ENCODE measurements at places on chromosomes 4 and X.

DNA sequence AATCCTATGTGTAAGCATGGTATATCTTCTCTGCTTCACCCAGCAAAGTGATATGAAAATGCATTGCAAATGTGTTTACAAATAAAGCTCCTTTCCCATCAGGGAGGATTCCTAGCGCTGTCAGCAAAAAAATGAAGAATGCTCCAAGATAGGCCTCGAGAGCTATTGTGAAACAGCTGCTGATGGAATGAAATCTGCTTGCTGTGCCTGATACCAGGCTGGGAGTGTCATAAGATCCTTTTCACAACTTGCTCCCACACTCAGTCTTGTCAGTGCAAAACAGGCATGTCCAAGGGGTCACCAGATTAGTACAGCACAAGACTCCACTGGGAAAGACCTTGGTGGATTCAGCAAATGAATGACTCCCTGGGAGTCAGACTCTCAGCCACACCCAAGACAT is 34.1 kb downstream of the HNRNPH2 start:
- ATAC-seq: no peak

DNA sequence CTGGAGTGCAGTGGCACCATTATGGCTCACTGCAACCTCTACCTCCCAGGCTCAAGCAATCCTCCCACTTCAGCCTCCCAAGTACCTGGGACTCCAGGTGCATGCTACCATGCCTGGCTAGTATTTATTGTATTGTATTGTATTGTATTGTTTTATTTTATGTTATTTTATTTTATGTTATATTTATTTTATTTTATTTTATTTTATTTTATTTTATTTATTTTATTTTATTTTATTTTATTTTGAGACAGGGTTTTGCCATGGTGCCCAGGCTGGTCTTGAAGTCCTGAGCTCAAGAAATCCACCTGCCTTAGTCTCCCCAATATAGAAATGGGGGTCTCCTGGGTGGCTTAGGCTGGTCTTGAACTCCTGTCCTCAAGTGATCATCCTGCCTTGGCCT is 42.6 kb downstream of the ELF2 start:
- ATAC-seq: no peak

GRCh38 chrX:83845397-83845796 is 15.5 kb upstream of the CYLC1 start:
- ATAC-seq: no peak

GRCh38 chrX:96453139-96453538 is 231.5 kb upstream of the DIAPH2 start:
- peak; percentile 47 for ATAC-seq

- ATAC-seq: no peak
These were observed 168.4 kb downstream of the KCNIP4 start for GRCh38 chr4:21780148-21780547.

DNA sequence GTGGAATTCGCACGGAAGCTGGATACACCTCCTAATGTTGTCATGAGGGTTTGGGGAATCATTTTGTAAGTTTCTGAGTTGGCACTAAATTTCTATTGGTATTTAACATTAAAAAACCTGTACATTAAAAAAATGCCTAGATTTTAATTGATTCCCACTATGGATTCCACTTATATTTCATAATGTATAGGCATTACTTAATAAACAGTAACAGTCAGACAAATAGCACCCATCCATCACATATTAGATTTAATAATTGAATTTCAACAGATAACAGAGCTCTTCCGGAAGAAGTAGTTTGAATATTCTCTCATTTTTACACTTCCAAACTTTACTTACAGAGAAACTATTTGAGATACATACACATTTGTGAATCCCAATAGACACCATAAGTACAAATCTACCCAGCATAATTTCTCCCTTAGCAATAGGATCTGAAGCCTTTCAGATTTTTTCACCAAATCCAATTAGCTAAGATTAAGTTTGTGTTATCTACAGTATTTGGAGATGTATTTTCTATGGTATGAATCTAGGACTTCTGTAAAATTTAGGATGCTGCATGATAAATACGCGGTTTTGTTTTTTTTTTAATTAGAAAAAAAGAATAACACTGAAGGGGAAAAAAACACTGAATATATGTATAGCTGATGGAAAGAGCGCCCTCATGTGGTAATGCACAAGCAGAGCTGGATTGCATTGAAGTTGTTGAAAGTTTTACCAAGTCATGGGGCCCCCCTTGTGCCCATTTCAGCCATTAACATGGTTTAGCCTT is 12.2 kb upstream of the ODAM start:
- ATAC-seq: no peak

DNA sequence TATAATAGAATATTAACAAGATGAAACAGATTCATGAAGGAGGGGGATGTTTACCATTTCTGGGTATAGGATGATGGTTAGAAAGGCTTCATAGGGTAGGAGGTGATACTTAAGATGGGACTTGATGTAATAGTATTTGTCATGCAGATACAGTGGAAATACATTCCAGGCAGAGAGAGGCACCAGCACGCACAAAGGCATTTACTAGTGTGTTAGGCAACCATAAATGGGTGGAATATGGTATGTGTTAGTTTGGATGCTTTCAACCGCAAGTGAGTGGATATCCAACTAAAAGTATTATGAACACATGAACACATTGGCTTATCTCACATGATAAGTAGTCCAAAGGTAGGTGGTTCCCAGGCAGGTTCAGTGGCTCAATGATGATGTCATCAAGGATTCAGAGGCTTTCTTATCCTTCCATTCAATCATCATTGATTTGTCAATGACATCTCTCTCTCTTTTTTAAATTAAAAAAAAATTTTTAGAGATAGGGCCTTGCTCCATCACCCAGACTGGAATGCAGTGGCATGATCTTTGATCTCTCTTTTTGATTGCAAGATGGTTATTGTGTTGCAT is 12.7 kb upstream of the STARD8 start:
- ATAC-seq: no peak

DNA sequence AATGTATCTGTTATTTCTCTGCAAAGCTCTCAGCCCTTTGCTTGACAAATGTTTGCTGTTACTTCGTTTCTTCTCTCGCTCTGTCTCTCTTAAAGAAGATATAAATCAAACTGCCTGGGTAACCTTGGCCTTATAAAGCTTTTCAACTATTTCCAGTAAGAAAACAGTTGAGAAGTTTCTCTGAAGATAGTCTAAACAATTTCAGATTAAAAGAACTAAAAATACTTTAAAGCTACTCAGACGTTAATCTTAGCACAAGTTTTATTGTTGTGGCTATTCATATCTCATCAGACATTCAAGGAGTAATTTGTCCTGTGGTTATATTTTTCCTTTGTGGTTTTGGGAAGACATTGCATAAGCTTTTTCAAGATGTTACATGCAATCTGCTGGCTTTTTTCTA is 22.6 kb downstream of the HOPX start:
- no peak for ATAC-seq

DNA sequence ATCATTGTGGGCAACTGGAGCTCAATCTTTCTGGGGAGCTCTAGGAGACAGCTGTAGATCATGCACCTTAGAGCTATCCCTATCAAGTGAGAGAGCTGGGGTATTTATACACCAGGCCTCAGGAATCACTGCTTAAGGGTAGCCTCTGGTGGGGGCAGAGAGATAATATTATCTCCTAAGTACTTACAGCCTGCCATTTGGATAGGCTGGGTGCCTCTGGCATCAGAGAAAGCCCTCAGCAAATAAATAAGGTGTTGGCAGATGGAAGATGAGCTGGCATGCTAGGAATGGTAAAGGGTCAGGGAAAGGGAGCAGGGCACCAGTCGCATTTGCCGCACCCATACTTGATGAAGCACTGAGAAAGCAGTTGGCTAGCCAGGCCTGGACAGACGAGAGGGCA is 75.9 kb downstream of the HCCS start:
- no peak for ATAC-seq

- ATAC-seq: no peak
These were observed 653 bp downstream of the PLA2G12A start for GRCh38 chr4:109729117-109729717.

DNA sequence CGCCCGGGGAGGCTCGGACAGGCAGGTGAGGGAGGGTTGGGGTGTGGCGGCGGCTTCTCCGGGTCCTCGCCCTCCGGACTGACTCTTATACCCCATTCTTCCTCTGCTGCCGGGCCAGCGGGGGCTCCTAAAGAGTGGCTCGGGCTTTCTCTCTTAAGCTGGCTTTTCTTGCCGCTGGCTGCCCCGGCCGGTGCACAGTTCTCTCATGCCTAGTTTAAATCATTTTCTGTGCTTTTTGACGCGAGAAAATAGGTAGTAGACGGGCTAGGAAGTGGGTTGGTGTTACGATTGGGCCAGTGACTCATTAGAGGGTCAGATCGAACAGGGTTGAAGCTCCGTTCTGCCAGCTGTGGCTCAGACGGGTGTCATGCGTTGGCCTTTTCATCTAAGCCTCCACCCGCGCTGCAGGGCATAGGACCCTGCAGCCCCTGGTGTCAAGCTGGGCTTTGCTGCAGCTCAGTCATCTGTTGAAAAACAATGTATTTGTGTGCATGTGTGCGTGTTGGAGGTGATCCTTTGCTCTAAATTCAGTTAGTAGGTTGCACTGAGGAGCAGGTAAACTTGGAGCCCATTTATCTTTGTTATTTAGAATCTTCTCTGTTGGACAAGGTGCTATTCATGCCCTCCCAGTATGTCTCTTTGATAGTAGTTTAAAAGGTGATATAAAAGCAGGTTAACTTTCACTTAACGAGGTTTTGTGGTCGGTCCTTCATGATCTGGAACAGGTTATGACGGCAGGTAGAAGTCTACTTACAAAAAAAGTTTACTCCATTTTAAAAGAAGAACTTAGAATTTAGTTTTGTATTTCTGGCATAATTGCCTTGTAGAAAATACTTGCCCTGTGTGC is 802 bp downstream of the BMP2K start:
- peak; percentile 70 for ATAC-seq
